AG04450 (cell line): ENCODE measurements at places on chromosomes 7 and 10. TPM values are rescaled to one million over a fixed set of nuclear protein-coding genes. Genes with fewer than 3 reads are reported as not detected.

PRKG1 gene
- polyA plus RNA-seq: 16.0 and 19.0 TPM in 2 replicates

CALML3 gene
- polyA plus RNA-seq: not detected in 2 replicates

ANKRD2 gene
- 0.05 and 0.06 TPM in 2 replicates for polyA plus RNA-seq

SVIL gene
- polyA plus RNA-seq: 47.9 and 48.4 TPM in 2 replicates

CC2D2B gene
- polyA plus RNA-seq: not detected in 2 replicates
